ENCODE measurements at places on chromosomes 12 and 14. TPM values are rescaled to one million over a fixed set of nuclear protein-coding genes. Genes with fewer than 3 reads are reported as not detected.

DNA sequence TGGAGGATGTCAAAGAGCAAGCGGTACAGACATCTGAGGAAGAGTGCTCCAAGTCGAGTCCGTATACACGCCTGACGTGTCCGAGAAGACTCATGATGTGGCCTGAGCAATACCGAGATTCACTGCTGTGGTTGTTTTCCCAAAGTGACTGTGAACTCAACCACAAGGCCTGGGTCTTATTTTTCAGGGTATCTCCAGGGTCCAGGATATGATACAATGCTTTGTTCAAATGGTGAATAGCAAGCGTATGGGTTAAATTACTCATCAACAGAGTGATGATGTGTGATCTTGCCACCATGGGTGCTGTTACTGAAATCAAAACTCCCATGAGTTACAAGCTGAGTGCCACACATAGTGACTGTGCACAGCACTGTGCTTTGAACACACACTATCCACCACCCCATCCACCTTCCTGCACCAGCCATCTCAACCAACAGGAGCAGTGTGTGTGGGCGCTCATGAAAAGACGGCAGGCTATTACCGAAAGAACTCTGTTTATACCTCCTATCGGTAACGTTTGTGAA is 109.6 kb downstream of the BCAT1 start:
- DNase-seq, result no peak
- no peak overlapping the region for H3K4me3 ChIP-seq
- H3K4me1 ChIP-seq, result no peaks in the 10 kb centered on the region
- no peaks in the 10 kb centered on the region for H3K27me3 ChIP-seq
- no peak overlapping the region for H3K27ac ChIP-seq
- no peaks in the 10 kb centered on the region for H3K36me3 ChIP-seq

DNA sequence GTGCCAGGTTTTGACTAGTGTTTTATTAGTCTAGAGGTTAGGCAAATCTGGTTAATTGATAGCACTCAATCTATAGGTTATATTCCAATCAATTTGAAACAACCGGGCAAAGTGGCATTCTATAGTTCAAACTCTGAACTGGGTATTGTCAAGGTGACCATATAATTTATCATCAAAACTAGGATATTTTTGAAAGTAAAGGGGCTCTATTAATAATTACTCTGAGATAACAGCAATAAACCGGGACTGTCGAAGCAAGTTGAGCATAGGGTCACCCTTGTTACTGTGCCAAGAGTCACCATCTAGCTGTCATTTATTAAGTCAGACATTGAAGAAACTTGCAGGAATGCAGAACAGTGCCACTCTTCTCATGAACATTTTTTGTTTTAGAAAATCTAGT is 321.2 kb downstream of the RAD51B start:
- no peaks in the 10 kb centered on the region for H3K4me1 ChIP-seq
- H3K27ac ChIP-seq, result peak overlapping the region; percentile 54
- H3K36me3 ChIP-seq, result no peaks in the 10 kb centered on the region
- H3K27me3 ChIP-seq, result no peaks in the 10 kb centered on the region
- no peak overlapping the region for H3K4me3 ChIP-seq

GRCh38 chr12:91172096-91172495 is 10.5 kb downstream of the DCN start:
- DNase-seq, result no peak
- peaks cover 8% of the 10 kb centered on the region for H3K36me3 ChIP-seq
- H3K27me3 ChIP-seq, result no peaks in the 10 kb centered on the region
- no peak overlapping the region for H3K4me3 ChIP-seq
- no peaks in the 10 kb centered on the region for H3K4me1 ChIP-seq

The SPTB gene
- total RNA-seq, result 102 TPM

The GPR162 gene
- total RNA-seq, result 7.0 TPM

GRCh38 chr12:89179983-89180382 is 172.3 kb downstream of the DUSP6 start:
- no peak overlapping the region for H3K4me3 ChIP-seq
- H3K27ac ChIP-seq, result no peak overlapping the region
- no peaks in the 10 kb centered on the region for H3K36me3 ChIP-seq
- no peaks in the 10 kb centered on the region for H3K27me3 ChIP-seq
- peaks cover 14% of the 10 kb centered on the region for H3K4me1 ChIP-seq

GRCh38 chr14:105445290-105445689 is 25.7 kb downstream of the MTA1 start:
- no peaks in the 10 kb centered on the region for H3K27me3 ChIP-seq
- H3K36me3 ChIP-seq, result peaks cover 19% of the 10 kb centered on the region

GRCh38 chr12:54429014-54429471 is 10.0 kb upstream of the ITGA5 start:
- no peaks in the 10 kb centered on the region for H3K27me3 ChIP-seq
- no peak overlapping the region for H3K4me3 ChIP-seq
- peak overlapping the region; percentile 47 for H3K27ac ChIP-seq
- no peaks in the 10 kb centered on the region for H3K4me1 ChIP-seq
- H3K36me3 ChIP-seq, result no peaks in the 10 kb centered on the region

- H3K36me3 ChIP-seq, result no peaks in the 10 kb centered on the region
- DNase-seq, result no peak
- H3K4me3 ChIP-seq, result no peak overlapping the region
- H3K27ac ChIP-seq, result no peak overlapping the region
Measured at GRCh38 chr14:68723808-68724268, 69.0 kb downstream of the ZFP36L1 start.

GRCh38 chr12:1173781-1174617 is 183.0 kb downstream of the ERC1 start:
- no peaks in the 10 kb centered on the region for H3K4me1 ChIP-seq
- no peak overlapping the region for H3K4me3 ChIP-seq
- H3K27ac ChIP-seq, result no peak overlapping the region
- no peak for DNase-seq
- H3K27me3 ChIP-seq, result no peaks in the 10 kb centered on the region

DNA sequence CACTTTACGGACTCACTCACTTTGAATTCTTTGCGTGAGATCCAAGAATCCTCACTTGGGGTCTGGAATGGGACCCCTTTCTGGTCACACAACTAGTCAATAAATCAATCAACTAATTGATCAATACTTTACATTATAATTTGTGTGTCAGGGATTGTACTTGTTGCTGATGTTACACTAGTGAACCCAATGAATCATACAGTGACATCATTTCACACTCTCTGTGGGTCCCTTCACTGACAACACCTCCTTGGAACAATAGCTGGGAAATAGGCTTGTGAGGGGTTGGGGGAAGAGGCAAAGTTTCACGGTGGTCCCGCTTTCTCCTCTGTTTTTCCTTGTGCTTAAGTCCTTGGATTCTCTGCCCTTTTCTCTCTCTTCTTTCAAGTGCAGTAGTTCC is 35.0 kb downstream of the TPH2 start:
- no peak overlapping the region for H3K27ac ChIP-seq
- no peaks in the 10 kb centered on the region for H3K36me3 ChIP-seq
- no peak overlapping the region for H3K4me3 ChIP-seq
- DNase-seq, result no peak
- no peaks in the 10 kb centered on the region for H3K27me3 ChIP-seq
- no peaks in the 10 kb centered on the region for H3K4me1 ChIP-seq

The TEAD4 gene
- total RNA-seq, result 41.5 TPM

Data from right atrium auricular region (tissue), 2 donors.